ENCODE measurements at places on chromosomes 1 and 21.

DNA sequence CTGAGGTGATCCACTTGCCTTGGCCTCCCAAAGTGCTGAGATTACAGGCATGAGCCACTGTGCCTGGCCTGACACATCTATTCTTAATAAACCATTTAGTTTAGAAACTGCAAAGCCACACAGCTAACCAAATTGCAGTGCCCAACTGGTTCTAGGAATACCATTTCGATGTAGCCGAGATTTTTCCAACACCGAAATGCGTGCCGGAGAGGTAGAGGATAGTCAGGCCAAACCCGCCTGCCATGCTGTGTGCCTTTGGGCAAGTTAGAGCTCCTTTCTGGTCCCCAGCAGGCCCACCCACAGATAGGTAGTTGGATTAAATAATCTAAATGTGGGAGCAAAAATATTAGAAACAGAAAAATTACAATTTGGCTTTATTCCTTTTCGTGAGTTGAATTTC is 254.4 kb downstream of the FOXD2 start:
- no peak for DNase-seq

GRCh38 chr1:192973202-192973601 is 86.0 kb downstream of the UCHL5 start:
- DNase-seq: no peak

DNA sequence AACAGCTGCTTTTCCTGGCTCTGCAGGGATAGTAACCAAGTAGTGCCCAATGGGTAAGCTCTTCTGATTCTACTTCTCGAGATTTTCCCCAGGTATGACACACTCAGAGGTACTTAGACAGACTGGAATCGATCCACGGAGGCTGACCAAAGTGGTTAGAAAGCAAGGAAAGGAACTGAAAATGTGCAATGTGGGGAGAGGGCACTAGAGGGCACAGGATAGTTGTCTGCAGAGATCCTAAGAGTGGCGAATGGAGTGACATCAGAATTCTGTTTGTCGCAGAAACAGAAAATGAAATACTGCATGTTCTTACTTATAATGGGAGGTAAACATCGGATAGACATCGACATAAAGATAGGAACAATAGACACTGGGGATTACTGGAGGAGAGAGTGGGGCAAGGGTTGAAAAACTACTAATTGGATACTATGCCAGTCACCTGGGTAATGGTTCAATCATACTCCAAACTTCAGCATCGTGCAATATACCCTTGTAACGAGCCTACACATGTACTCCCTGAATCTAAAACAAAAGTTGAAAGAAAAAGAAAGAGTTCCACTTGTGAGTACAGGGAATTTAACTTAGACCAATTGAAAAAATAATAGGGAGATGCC is 23.3 kb downstream of the CYP2J2 start:
- peak; percentile 16 for DNase-seq

- no peak for DNase-seq
Observed at GRCh38 chr1:116164604-116165368, 53.6 kb downstream of the MAB21L3 start.

- DNase-seq: no peak
Observed at GRCh38 chr21:35063428-35064172, 14.5 kb upstream of the RUNX1 start.

DNA sequence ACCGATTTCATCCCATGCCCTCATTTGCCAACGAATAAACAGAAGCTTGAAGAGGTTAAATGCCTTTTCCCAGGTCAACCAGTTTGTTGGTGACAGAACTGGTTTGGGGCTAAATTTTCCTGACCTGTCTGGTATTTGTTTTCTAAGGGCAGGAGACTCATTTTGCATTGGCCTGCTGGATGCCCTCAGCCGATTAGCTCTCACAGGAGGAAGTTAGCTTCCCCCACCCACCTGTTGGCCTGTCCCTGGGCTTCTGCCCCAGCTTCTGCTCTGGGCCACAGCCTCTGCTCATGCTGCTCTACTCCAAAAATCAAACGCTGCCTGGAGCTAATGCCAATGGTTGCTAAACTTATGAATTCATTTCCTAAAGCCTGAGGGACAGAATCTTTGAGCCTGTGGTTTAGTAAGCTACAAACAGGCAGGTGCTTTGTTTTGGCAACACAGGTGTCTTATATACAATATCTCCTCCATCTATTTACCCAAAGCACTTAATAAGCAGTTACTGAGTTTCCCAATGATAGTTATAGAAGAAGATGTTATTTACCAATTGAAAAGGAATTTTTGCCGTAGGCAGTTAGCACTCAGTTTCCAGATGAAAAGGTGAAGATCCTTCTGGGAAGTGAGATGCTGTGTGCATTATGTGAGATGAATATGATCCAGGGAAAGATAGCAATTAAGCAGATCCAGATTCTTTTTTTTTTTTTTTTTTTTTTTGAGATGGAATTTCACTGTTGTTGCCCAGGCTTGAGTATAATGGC is 82.3 kb downstream of the TM2D1 start:
- DNase-seq: no peak

DNA sequence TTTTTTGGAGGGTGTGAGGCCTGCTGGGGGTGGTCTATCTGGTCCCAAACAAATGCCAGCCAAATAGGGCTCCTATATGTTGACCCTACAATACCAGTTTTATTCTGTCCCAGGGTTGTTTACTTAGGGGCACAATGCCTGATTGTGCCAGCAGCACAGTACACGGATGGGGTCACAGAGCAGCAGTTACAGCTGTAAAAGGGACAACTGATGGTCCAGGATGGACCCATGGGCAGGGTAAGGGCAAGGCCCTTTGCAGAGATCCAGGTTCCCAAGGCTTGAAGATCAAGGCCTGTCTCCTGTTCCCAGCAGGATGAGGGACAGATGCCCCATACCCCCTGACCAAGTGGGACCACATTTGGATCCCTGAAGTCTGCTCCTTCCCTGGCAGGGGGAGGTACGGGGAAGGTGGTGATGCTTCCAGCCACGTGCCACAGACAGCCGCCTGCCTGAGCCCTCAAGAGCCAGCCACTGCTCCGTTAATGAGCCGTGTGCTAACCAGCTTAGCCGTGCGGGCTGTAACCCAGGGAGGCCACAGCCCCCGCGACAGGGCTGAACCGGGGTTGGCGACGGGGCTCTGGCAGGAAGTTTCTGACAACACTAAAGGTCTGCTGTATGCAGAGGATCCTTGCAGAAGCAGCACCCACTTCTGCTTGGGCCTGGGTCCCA is 18.2 kb downstream of the SLC6A9 start:
- no peak for DNase-seq

GRCh38 chr21:29431178-29431577 is 132.5 kb downstream of the BACH1 start:
- no peak for DNase-seq

DNA sequence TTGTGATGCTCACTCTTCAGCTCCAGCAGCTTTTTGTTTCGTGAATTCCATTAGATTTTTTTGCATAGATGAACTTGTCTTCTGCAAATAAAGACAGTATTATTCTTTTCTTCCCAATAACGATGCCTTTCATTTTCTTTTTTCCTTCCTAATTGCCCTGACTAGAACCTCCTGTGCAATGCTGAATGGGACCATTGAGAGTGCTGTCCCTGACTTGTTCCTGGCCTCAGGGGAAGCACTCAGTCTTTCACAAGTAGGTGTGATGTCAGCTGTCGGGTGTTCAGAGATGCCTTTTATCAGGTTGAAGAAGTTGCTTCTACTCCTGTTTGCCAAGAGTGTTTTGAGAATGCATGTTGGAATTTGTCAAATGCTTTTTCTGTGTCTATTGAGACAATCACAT is 64.3 kb upstream of the ADARB1 start:
- no peak for DNase-seq

DNA sequence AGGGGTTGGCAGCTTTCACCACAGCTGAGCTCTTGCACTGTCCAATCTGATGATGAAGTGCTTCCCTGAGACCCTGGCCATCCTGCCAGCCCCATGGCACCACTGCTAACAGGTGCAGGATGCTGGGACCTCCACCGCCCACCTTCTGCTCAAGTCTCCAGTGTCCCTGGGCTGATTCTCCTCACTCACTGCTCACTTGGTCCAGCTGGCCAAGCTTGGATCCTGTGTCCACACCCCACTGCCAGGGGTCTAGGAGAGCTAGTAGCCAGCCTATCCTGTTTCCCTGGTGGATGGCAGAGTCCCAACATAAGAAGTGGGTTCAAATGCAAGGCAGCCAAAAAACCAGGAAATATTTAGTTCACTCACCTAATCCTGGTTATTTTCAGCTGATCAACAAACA is 217.2 kb upstream of the IRF2BP2 start:
- DNase-seq: no peak

GRCh38 chr1:9307303-9307702 is 14.6 kb downstream of the SPSB1 start:
- DNase-seq: no peak

GRCh38 chr1:74822851-74823401 is 90.0 kb downstream of the TYW3 start:
- no peak for DNase-seq

DNA sequence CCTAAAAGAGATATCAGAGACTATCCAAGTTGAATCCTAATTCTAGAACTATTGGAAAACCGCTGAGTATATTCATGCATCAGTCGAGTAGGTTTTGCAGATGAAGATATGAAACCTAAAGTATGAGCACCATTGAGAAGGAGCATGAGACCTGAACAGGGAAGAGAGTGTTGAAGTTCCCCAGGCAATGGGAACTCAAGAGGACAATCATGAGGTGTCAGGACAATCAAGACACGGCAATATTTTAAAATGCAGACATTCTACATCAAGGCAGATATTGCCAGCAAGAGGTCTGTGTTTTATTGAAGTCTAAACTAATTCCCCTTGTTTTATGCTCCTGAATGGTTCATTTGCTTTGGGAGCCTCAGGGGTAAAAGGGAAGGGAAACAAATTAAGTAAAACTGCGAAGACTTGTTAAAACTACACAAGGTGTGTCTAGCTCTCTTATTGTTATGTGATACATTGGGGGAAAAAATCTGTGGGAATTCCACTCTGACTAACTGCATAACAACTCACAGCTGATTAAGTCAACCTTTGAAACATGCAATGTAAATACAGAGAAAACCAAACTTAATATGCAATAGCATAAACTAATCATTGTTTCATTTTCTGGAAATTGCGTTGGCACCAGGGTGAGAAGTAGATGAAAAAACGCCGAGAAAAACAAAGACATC is 347.9 kb upstream of the ADGRL2 start:
- no peak for DNase-seq

GRCh38 chr1:245317217-245317616 is 162.4 kb downstream of the KIF26B start:
- no peak for DNase-seq

- DNase-seq: no peak
Observed at GRCh38 chr1:248631354-248632008, 3.4 kb downstream of the OR2T11 start.

DNA sequence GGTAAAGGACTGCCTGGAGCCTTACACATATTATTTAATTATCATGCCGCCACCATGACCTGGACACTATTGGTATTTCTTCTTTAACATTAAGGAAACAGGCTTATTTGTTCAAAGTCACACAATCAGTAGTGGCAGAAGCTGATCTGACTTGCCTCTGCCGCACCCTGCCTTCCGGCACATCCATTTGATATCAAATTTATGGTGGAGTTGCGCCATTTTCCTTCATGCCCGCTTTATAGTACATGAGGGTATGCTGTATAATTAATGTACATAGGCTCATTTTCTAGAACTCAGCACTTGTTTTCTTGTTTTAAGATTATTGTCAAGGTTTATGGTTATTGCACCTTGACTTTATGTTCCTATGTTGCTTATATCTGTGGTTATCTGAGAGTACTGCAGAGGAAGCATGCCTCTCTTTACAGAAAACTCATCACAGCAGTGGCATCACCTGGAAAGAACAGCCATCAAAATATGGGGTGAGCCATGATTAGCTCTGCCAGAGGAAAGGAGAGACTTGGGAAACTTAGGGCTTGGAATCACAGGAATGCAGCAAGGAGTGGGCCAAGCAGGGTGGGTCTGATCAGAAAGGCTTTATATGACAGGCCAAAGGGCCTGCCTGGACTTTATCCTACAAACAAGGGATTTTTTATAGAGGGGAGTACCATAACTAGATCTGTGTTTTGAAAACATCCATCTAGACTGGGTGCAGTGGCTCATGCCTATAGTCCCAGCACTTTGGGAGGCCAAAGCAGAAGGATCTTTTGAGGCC is 72.2 kb upstream of the GJB5 start:
- no peak for DNase-seq

DNA sequence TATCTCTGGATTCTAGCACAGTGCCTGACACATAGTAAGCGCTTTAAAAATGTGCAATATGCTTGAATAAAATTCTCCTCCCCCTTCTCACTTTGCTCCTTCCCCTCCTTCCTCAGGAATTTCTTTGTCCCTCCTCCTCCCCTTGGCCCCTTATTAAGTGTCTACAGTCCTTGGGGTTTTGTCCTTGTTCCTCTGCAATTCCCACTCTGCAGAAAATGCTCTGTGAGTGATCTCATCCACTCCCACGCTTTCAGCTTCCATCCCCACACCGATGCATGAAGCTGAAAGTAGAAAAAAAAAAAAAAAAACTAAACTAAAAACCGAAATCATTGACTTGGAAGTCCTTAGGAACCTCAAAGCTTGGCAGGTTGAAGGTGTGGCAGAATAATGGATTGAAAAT is 273.6 kb downstream of the RRAGC start:
- DNase-seq: no peak

GRCh38 chr1:194069831-194070218 is 883.4 kb upstream of the B3GALT2 start:
- no peak for DNase-seq

DNA sequence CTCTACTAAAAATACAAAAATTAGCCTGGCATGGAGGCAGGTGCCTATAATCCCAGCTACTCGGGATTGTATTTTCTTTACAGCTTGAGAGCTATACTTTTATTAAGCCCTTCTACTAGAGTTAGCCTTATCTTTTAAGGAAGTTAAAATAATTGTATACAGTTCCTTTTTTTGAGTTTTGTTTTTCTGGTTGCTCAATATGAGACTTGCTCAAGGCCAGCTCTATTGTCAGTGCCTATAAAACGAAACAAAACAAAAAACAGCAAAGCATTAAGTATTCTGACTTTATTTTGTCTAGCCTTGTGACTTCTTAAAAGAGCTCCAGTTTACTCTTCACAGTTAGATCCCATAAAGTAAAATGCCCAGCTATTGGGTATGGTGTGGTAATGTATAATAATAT is 17.2 kb downstream of the PKN2 start:
- DNase-seq: peak; percentile 17

GRCh38 chr21:24903994-24904635 is 703.2 kb downstream of the MRPL39 start:
- DNase-seq: no peak

DNA sequence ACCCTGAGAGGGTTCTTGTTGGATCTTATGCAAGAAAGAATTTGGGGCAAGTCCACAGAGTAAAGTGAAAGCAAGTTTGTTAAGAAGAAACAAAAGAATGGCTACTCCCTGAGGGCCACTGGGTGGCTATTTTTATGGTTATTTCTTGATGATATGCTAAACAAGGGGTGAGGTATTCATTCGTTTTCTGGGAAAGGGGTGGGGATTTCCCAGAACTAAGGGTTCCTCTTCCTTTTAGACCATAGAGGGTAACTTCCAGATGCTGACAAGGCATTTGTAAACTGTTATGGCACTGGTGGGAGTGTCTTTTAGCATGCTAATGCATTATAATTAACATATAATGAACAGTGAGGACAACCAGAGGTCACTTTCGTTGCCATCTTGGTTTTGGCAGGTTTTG is 18.2 kb upstream of the IFI6 start:
- no peak for DNase-seq
